ENCODE measurements at places on chromosomes 4 and X. TPM values are rescaled to one million over a fixed set of nuclear protein-coding genes. Genes with fewer than 3 reads are reported as not detected.

VBP1 gene
- 79.1 TPM for total RNA-seq

KLKB1 gene
- total RNA-seq = not detected

USP17L17 gene
- total RNA-seq = not detected

AFF1 gene
- total RNA-seq = 11.0 TPM

AMBN gene
- not detected for total RNA-seq

DRD5 gene
- total RNA-seq = not detected

ADRA2C gene
- total RNA-seq = 2.6 TPM

MAML3 gene
- 1.2 TPM for total RNA-seq

ARHGAP36 gene
- not detected for total RNA-seq

CFAP97 gene
- total RNA-seq = 34.7 TPM

CLDN34 gene
- total RNA-seq = not detected

DNAAF6 gene
- total RNA-seq = not detected

All from smooth muscle cell of the umbilical artery (primary cell).